NCI-H187 (cell line): ENCODE measurements at places on chromosomes 16 and 17.

- no peak for DNase-seq
These were observed 118.0 kb upstream of the PLCG2 start for GRCh38 chr16:81661082-81661481.

GRCh38 chr17:42167807-42168206 lies 13.0 kb upstream of the RAB5C start:
- no peak for DNase-seq

- no peak for DNase-seq
These were observed 18.2 kb downstream of the METTL22 start for GRCh38 chr16:8639694-8640093.

- DNase-seq, result no peak
These were observed 68.9 kb downstream of the JPH3 start for GRCh38 chr16:87671221-87671620.

DNA sequence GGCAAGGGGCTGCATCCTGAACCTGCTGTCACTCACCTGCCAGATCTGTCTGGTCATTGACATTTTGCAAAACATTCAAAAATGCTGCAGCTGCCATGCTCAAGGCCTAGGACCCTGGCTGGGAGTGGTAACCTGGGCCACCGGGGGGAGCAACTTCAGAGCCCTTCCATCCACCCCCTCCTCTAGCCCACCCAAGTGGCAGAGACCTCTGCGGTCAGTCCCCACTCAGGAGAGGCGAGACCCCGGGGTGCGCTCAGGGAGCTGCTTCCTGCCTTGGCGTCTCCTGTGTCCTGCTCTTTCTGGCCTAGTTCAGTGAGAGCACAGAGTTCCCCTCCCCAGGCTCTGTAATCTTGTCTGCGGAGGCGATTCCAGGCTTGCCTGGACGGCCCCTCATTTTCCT lies 108.8 kb downstream of the CCDC182 start:
- no peak for DNase-seq

- no peak for DNase-seq
These were observed 772 bp upstream of the CHCT1 start for GRCh38 chr17:60421273-60422161.
